NCI-H526 treated with DMSO at 0.1 percent for 48 hours (cell line): ENCODE measurements at places on chromosomes 6 and 20.

GRCh38 chr6:153073841-153074240, 57.2 kb downstream of the RGS17 start:
- no peak for DNase-seq

DNA sequence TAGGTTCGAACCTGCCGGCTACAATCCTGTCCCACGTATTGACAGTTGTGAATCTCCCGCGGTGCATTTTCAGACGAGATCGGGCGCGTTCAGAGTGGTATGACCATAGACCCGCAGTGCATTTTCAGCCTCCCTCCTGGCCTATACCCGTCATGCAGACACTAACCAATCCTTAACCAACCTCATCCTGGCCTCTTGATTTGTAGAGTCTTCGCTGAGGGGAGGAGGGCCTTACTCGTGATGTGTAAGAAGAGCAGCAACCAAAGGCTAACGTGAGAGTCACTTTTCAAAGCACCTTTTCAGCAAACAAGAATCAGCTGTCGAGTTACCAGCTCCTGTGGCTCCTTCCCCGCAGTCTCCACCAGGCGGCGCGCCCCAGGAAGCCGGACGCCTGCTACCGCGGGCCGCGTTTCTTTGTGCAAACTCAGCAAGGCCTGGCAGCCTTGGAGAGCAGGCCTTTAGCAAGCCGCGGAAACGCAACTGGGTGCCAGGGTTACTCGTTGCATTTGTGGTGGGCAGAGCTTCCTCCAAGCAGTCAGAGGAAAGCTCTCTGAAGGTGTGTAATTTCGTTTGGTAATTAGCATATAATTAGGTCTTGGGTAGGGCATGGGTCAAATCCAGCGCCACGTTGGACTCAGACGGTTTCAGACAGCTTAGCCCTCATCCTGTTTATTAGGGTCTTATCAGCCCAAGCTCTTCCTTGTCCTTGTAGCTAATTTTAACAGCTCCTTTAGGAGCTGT, 139.8 kb downstream of the OR2B2 start:
- peak; percentile 56 for DNase-seq

DNA sequence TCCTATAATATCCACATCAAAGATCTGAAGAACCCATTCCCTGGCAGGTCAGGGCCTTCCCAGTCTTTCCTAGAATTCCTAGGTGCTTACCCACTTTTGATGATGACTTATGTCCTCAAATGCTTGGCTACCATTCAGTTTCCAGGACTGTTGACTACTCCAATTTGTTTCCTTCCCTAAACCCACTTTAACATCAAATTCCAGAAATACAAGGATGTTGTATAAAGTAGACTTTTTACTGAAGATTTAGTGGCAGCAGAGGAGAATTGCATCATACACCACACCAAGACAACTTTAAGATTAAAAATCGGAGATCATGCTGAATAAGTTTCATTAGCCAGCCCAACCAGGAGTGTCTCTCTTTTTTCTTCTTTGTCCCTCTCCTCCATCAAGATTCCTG, 203.3 kb upstream of the LAMP5 start:
- DNase-seq = no peak

DNA sequence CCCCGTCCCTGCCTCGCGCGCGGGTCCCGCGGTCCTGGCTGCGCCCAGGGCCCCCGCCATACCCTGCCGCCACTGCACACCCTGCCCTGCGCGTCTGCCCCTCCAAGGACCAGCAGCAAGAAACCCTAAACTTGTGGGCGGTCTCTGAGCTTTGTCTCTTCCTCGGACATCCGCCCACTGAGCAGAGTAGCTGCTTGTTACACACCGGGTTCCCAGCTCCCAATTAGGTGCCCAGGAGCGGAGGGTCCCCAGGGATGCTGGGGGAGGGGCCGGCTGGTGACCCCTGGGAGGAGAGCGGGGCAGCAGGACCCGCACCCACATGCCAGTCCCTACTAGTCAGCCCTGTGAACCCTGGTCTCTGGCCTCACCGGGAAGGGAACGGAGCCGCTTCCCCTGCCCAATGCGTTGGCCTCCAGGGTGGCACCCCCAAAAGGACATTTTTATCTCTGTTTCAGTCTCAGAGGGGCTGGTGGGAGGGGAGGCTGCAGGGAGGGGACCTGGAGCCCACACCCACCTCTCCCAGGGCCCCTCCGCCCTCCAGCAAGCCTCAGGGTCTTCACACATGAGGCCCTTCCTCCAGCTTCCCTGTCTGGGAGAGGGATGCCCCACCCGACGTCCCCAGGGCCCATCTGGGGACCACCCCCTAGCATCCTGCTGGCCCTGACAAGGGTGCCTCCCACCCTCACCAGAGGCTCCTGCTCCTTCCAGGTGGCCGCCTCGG, 10.5 kb downstream of the STMN3 start:
- no peak for DNase-seq

DNA sequence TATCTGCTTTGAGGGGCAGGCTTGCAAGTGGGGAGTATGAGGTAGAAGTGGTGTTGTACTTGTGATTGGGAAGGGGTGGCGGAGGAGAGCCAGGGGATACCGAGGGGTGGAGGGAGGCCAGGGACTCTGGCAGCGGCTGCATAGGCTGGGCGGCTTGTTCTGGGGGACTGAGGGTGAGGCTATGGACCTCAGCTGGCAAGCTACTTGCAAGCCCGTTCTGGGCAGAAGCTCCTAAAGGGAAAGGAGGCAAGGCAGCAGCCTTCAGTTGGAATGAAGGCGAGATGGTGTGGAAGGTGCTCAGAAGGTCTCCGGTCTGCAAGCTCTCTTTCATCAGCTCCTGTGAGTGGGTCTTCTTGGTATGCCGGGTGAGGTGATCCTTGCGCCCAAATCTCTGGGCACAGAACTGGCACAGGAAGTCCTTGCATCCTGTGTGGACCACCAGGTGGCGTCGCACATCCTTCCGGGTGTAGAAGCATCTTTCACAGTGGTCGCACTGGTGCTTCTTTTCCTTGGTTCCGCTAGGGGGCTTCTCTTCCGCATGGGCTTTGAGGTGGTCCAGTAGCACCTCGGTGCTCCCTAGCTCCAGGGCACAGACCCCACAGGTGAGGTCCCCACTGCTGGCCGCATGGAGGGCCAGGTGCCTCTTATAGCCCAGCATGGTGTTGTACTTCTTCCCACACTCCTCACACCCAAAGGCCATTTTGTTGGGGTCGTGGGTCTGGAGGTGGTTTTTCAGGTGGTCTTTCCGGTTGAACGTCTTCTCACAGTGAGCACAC, 66.0 kb downstream of the PLAGL1 start:
- DNase-seq = peak; percentile 47
